ENCODE measurements at places on chromosomes 5 and 9.

- peak; percentile 77 for DNase-seq
Measured at GRCh38 chr9:95462249-95463147, 54.3 kb downstream of the PTCH1 start.

- no peak for DNase-seq
Measured at GRCh38 chr5:14068136-14068535, 75.0 kb upstream of the TRIO start.

- peak; percentile 16 for DNase-seq
Measured at GRCh38 chr9:72577212-72577753, 55.9 kb downstream of the TMC1 start.

- no peak for DNase-seq
Measured at GRCh38 chr5:4995014-4995413, 145.1 kb upstream of the ADAMTS16 start.

DNA sequence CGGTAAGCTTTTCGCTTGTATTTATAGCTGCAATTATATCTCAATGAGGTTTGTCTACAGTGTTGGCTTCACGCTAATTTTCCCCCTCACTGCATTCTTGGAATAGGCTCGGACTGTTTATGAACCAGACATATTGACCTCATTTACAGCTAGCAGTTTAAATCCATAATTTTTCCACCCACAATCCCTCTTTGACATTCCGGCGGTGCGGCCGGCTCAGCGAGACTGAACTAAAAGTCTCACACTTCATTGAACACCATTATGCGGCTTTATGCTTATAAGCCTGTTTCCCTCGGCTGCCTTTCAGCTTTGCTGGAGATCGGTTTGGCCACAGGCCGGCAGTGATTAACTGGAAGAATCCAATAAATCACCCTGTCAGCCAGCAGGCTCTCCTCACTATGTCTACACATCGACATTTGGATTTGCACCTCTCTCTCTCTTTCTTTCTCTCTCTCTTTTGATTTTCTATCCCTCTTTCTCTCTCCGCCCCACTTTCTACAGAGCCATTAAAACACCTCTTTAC, 315.0 kb upstream of the TLE4 start:
- DNase-seq = peak; percentile 94

GRCh38 chr9:118575341-118576070, 793.7 kb downstream of the BRINP1 start:
- no peak for DNase-seq

- DNase-seq = no peak
Measured at GRCh38 chr5:111326551-111326950, 102.4 kb downstream of the CAMK4 start.

DNA sequence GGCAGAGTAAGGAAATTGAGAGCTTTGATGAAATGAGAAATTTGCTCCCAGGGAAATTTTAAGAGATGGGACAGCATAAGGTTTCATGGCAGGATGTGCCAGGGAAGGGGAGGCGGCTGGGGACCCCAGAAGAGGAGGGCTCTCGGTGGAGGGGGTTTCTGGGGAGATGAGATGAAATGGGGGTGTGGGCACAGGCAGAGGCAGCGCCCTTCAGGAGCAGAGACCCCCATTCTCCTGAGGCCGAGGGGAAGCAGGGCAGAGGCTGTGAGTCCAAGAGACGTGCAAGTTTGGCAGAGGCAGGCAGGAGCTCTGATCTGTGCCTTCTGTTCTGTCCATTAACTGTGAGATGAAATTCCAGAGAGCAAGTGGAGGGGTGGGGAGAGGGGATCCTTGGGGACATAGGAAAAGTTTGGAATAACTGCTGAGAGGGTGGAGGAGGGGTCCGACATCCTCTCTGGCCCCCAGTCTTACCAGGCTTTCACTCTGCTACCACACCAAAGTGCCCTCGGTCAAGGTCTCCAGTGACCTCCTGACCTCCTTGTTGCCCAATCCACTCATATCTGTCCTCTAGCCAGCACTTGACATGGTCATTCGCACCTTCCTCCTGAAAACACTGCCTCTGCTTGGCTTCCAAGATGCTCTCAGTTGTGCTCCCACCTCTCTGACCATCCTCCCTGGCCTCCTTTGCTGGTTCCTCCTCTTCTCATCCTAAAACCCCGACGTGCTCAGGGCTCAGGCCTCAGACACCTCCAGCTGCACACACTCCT, 108.1 kb upstream of the MVB12B start:
- DNase-seq = no peak

DNA sequence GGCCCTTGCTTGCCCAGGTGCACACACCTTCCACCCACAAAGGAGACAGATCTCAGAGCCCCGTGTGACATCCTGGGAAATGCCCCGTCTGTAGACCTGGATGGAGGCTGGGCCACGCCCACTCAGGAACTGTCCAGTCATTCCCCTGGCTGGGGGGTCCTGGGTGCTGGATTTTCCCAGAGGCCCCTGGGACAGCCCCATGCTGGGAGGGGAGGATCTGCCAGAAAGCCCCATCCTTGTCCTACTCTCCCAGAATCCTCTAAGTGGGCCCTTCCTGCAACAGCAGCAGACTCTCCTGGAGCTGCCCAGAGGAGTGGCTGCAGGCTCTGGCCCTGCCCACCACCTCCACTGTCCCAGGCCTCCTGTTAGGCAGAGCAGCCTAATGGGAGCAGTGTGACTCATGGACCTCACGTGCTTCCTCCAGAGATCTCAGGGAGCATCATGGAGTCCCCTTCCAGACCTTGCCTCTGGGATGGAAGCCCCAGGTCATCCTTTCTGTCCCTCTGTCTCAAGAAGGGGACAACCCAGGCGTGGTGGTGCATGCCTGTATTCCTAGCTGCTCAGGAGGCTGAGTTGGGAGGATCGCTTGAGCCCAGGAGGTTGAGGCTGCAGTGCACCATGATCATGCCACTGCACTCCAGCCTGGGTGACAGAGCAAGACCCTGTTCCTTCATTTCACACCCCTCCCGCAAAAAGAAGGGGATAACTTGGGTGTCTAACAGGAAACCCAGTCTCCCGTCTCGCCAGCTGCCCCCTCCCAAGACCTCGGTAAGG, 51.7 kb downstream of the JADE2 start:
- DNase-seq = no peak

DNA sequence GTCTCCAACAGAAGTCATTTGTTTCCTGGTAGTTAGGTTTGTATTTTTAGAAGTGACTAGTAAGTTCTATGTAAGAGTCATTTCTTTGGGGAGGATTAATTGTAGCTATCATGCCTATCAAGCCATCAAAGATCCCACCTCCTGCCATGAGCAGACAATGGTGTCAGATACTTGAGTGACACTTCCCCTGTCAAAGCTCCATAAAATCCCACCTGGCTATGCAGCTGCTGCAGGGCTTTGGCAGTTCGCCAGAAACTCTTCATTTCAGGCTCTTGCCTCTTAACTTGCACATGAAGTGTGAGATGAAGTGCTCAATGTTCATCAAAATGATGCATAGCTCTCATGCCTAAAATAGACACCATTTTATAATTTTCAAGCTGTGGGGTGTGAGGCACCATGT, 312.1 kb downstream of the CDH12 start:
- peak; percentile 99 for DNase-seq

- DNase-seq = no peak
Measured at GRCh38 chr5:115542651-115543364, 1.8 kb downstream of the FEM1C start.

GRCh38 chr9:98673681-98674080, 35.1 kb downstream of the GABBR2 start:
- no peak for DNase-seq

GRCh38 chr5:171236651-171237050, 72.4 kb upstream of the TLX3 start:
- no peak for DNase-seq

GRCh38 chr5:76801159-76801802, 17.5 kb upstream of the F2RL1 start:
- no peak for DNase-seq

- peak; percentile 69 for DNase-seq
Measured at GRCh38 chr5:144369006-144369405, 198.3 kb downstream of the KCTD16 start.

- no peak for DNase-seq
Measured at GRCh38 chr9:136943291-136944211, 987 bp downstream of the FBXW5 start.

GRCh38 chr5:65924366-65925043, 1.9 kb upstream of the ERBIN start:
- DNase-seq = peak; percentile 46

- DNase-seq = no peak
Measured at GRCh38 chr5:66929281-66929680, 267.3 kb downstream of the CD180 start.

GRCh38 chr5:10685115-10685521, 75.9 kb downstream of the DAP start:
- DNase-seq = no peak

GRCh38 chr9:137176302-137177182, 4.7 kb upstream of the TMEM210 start:
- DNase-seq = peak; percentile 37

GRCh38 chr9:27142299-27142930, 33.4 kb downstream of the TEK start:
- DNase-seq = no peak

GRCh38 chr5:116365006-116365496, 209.6 kb downstream of the SEMA6A start:
- no peak for DNase-seq
